HS-5 (cell line): ENCODE measurements at places on chromosomes 12 and 14.

- DNase-seq: no peak
These were observed 13.0 kb downstream of the CIPC start for GRCh38 chr14:77111021-77111420.

DNA sequence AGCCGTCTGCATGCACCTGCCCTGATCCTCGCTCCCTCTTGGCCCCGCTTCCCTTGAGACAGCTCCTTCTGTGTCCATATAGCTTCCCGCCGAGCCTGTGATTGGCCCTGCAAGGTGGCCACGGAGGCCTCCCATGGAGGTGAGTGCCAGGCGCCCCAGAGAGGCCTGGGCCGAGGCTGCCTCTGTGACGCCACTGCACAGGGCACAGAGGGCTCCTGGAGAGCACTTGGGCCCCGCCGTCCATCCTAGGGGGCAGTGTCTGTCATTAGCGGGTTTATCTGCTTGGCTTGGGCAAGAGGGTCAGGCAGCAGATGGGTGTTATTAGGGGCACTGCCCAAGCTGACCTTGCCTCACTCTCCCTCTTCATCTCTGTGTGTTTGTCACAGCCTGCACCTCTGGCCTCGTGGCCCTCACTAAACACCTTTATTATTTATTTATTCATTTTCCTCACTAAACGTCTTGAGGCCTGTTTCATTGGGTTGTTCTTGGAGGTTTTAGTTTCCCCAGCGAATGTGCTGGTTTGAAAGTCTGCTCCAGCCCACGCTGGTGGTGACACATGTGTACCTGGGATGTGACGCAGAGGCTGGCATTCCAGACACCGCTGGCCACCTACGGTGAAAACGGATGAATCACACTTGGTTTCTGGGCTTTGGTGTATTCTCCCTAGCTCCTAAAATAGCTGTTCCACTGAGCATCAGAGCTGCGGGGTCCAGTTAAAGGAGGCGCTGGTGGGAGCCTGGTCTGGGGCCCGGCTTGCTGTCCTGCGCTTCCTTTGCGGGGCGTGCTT lies 5.9 kb downstream of the ZFYVE21 start:
- DNase-seq: no peak

DNA sequence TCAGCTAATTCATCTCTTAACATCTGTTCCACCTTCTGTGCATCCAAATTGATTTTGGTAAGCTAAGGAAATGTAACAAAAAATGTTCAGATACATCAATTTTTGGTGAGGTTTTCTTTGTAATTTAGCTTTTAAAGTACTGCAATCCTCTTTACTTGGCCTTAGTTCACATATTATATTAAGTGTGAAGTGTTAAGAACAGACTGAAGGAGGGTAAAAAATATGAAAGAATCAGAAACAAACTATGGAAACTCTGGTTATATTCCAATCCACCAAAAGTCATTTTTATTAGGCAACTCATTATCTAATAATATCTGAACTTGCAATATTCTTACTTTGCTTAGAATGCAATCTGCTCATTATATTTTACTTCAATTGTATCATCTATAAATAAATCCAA lies 49.1 kb downstream of the CEP290 start:
- DNase-seq: no peak

DNA sequence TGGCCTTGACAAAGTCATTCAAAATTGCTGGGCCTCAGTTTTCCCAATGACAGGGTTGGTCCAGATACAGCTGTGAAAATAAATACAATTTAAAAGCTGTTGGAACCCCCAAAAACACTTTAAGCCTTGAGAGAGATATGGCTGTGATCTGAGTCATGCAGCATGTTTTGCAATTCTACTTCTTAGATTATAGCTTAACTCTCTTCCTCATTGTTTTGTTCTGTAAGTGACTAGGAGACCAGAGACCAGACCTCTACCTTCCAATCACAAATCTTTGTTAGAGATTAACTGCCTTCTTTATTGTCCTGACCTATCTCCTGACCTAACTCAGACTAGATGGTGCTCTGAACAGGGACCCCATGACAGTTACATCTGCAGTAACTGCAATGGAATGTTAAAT lies 198.1 kb downstream of the STXBP6 start:
- no peak for DNase-seq

DNA sequence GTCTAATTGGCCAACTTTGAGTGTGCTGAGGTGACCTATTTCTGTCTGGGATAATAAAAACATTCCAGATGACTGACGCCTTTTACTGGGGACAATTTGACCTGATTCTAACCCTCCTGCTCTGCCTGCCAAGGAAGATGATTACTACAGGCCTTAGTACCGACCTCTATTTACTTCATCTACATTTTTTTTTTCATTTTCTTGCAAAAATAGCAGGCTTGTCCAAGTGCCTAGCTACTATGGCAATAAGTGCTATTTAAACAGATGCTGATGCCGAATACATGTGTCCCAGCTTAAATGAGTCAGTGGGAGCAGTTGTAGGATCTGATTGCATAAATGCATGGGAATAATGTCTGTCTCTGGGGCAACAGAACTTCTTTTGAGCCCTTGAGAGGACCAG lies 254.3 kb downstream of the RGS6 start:
- DNase-seq: no peak

DNA sequence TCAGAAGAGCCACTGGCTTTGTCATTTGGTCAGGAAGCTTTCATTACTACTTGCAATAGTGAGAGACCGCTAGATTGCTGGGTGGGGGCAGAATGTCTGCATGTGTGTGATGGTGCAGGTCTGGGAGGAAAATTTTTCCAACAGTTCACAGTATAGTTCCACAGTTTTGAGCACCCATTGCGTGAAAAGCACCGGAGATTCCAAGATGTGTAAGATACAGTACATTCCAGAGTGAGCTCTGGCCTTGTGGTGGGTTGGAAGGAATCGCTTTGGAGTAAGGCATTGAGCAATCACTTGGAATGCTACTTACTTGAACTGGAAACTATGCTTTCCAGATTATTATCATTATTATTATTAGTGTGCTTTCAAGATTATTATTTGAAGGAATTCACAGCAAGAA lies 47.6 kb upstream of the FRMD6 start:
- no peak for DNase-seq

DNA sequence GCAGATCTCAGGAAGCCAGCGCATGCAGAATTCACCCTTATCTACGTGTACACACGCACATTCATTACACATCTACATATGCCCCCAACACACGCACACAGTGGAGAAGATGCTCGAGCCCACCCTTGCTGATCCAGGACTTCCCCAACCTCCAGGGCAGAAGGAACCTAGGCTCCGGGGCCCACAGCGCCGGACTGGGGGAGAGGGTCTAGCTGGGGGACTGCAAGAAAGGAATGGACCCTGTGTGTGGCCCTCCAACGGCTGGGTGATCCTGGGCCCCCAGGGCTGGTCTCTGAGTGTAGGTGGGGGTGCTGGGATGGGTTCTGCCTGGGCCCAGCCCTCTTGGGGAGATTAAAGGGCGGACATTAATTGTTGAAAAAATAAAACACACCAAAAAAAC lies 128.1 kb upstream of the C14orf180 start:
- no peak for DNase-seq

GRCh38 chr12:11576104-11576503 lies 73.4 kb upstream of the ETV6 start:
- DNase-seq: no peak

DNA sequence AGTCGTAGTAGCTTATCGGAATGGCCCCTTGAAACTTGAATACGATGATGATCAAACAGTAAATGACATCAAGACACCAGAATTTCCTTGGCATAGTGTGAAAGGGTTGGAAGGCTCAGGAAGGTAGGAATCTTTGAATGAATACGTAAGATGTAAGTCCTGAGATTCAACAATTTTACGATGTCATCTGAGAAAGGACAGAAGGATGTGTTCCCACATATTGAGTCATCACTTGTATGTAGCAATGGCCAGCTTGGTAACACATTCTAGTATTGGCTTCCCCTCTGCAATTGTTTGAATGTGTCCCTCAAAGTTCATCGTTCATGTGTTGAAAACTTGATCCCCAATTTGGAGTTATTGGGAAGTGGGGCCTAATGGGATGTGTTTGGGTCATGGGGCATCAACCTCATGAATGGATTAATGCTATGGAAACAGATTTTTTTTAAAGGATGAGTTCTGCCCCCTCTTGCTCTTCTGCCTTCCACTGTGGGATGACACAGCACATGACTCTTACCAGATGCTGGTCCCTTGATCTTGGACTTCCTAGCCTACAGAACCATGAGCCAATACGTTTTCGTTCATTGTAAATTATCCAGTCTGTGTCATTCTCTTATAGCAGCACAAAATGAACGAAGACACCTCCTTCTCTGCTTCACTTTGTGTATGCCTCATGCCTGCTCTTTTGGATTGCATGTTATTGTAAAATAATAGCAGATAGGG lies 284.6 kb downstream of the BCAT1 start:
- DNase-seq: no peak

DNA sequence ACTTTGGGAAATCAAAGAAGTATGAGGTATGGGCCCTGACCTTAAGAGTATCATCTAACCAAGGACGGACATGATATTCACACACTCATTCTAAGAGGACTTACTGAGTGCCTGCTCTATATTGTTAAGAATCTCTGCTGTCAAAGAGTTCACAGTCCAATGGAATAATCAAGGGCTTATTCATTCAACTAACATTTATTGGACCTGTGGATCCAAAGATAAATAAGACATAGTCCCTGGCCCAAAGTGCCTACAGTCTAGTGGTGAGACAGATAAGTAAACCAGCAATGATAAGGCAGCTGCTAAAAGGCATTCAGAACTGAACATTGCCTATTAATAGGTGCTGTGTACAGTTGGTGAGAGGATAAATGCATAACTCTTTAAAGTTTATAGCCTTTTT lies 11.0 kb downstream of the WDR20 start:
- no peak for DNase-seq

DNA sequence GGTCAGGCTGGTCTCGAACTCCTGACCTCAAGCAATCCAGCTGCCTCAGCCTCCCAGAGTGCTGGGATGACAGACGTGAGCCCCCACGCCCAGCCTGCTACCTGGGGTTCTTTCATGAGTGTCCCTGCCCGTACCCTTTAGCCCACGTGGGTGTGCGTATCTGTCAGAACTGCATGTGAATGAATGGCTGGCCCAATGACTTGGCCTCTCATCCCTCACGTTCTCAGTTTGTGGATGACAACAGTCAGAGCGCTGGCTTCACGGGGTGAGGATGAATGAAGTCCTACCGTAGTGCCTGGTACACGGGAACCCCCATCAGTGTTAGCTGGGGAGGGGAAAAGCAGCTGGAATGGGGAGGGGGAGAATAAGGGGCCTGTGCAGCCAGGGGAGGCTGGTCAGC lies 16.1 kb upstream of the ZDHHC22 start:
- DNase-seq: no peak

DNA sequence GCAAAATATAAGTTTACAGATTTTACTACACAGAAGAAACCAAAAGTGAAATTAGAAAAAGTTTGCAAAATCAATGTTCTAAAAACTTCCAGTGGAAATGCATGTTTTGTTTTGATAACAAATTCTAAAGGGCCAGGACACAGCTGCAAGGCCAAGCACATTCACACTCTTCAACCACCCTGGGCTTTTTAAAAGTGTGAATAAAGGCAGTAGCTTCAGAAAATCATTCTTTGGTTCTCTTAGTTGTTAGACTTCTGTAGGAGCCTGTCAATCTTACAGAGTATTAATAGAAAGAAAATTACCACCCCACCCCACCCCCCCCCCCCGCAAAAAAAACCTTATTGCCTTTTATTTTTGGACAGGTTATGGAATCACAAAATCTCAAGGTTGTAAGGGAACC lies 105.2 kb upstream of the EGLN3 start:
- DNase-seq: no peak

GRCh38 chr12:5022025-5022424 lies 21.7 kb upstream of the KCNA5 start:
- DNase-seq: no peak

DNA sequence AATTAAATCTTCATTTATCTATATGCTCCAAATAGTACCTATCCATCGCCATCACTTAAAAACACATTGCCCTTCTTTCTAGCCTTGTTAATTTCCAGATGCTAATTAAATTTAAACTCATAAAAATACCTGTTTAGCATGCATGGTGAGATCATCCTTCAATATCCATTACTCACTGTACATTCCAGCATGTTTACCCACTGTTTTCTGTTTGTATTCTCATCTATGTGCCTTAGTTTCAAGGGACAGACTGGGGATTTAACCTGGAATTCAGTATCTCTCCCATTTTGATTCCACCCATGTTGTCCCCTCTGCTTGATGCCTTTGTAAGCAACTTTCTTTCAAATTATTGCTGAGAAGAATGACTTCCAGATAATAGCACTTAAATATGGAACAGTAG lies 208.0 kb downstream of the SPTSSA start:
- no peak for DNase-seq
